ENCODE measurements at places on chromosomes 7 and 10.

- no peak for DNase-seq
Observed at GRCh38 chr10:53088961-53089360, 316.4 kb upstream of the MBL2 start.

DNA sequence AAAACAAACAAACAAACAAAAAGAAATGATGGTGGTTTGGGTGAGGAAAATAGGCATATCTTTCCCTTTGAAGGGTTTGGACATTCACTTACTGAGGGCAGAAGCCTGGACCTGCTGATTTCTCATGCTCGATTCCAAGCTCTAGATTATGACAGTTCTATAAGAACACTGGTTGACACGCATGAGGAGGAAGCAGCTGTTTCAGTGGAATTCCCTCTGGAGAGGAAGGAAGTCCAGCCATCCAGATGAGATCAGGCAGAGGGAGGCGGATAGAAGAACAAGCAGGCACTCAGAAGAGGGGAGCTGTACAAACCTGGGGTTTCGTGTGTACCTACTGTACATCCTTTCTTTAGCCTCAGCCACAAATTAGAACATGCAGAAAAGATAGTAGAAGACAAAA is 691.9 kb downstream of the INHBA start:
- no peak for DNase-seq

- no peak for DNase-seq
Observed at GRCh38 chr7:83613232-83613631, 35.7 kb downstream of the SEMA3E start.

GRCh38 chr7:16399265-16399831 is 22.0 kb downstream of the CRPPA start:
- DNase-seq: no peak

- DNase-seq: no peak
Observed at GRCh38 chr7:116708248-116708647, 36.3 kb downstream of the MET start.

DNA sequence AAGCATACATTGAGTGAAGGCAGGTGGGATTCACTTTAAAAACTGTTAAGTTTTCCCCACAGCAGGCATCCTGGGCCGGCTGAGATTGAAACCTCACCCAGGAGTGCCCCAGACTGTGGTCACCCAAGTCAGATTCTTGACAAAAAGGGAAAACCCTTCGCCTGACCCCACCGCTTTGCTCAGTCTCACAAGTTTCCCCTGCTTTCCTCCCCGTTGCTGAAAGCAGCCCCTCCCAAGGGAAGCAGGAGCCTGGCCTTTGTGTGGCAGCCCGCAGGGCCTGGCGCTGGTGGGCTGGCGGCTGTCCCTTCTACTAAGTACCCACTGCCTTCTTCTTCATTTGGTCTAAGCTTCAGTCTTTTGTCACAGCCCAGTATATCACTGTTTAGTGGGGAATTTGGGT is 16.0 kb downstream of the RNF32 start:
- DNase-seq: no peak

DNA sequence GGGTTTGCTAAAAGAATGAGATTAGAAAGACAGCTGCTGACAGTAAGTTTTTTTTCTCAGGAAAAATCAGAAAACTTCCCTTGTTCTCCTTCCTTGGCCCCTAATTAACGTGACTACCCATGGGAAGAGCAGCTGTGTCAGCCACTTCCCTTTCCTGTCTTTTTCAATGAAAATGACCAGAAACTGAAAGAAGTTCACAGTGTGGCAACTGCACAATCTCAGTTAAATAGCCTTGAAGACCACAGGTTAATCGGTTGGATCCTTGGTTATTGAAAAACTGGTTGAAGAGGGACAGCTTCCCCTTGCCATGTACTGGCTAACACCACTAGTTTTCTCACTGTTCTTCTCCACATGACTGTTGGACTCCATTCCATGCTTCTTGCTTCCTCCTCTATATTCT is 148.8 kb upstream of the AGR3 start:
- DNase-seq: no peak

DNA sequence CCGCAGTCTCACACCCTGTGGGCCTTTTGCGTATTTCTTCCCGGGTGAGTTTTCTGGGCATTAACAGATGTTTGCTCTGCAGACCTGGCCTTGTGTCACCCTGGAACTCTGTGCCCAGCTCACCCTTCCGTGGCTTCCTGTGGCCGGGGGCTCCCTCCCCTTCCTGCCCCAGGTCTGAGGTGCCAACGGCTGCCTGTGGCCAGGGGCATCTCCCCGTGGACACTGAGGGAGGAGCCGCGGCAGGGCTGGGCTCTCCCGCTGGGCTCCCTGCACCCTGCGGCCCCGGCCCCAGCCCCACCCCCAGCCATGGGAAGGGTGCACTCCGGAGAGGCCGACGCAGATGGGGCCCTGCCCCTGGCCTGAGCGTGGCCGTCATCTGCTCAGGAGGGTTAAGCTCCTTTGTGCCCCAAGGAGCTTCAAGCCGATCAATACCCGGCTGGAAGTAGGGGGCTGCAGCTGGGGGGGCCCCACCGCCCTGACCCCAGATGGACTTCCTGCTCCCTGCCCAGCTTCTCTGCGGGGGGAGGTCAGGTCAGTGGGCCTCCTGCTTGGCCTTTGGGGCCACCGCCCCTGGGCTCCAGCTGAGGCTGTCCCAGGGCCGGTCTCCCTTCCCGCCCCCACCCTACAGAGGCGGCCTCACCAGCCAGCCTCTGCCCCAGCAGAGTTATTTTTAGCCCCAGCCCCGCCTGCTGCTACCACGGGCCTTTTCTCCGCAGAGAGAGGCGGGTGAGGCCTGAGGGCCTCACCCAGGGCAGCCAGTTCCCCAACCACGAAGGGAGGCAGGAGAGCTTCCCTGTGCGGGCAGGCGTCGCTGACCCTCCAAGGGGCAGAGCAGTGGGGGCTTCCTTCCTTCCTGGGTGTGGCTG is 24.2 kb downstream of the PWWP2B start:
- DNase-seq: no peak

GRCh38 chr7:26858735-26859134 is 5.7 kb downstream of the SKAP2 start:
- no peak for DNase-seq

DNA sequence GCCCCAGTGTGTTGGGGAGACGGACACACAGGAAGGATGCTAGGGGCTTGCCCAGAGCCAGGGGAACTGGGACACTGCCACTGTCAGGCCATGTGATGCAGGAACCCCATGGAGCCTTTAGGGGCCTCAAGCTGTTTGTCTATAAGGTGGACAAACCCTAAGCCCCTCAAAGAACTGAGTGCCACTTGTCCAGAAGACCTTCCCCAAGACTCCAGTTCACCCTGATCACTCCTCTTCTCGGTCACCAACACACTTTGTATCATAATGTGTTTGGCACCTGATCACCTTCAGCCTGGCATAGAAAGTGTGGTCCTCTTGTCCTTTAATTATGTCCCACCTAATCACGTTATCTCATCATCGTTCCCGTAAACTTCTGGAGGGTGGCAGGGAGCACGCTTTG is 700 bp downstream of the H2BK1 start:
- DNase-seq: no peak

GRCh38 chr10:90407131-90407530 is 450.7 kb downstream of the HTR7 start:
- DNase-seq: no peak

DNA sequence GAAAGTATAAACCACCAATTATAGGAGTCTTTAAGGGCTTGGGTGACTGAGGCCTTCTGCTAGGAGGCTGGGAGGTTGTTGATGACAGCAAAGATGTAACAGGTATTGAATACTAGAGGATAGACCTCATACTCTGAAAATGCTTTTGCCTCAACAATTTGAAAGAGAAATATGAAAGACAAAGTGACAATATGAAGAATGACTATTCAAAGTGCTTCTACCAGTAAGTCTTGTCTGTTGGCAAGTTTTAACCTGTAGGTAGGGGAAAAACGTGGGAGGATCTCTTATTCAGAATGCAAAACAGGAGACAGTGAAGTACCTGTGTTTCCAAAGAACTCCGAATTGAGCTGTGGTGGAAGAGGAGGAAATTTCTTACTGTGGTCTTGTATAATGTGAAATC is 38.2 kb downstream of the GBF1 start:
- DNase-seq: no peak

GRCh38 chr10:125982260-125982948 is 86.0 kb downstream of the FANK1 start:
- DNase-seq: peak; percentile 40

DNA sequence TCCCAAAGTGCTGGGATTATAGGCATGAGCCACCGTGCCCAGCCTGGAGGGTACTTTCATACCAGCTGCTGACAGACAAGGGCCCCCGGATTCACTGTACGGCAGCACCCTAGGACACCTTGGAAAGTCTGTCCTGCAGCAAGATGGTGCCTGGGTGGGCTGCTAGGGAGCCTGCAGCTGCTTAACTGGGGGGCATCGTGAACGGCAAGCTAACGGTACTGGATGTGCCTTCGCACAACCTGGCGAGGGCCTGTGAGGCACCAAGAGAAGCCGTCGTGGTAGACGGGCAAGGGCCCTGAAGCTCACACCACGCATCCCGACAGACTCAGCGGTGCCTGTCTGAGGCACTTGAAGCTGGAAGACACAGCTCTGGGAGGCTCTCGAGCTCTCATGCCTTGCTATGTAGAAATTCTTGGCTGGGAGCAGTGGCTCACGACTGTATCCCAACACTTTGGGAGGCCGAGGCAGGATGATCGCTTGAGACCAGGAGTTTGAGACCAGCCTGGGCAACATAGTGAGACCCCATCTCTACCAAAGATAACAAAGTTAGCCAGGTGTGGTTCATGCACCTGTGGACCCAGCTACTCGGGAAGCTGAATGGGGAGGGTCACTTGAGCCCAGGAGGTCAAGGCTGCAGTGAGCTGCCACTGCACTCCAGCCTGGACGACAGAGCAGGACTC is 9.4 kb downstream of the BRAT1 start:
- DNase-seq: no peak

GRCh38 chr7:127828843-127829500 is 177.0 kb downstream of the SND1 start:
- DNase-seq: no peak

DNA sequence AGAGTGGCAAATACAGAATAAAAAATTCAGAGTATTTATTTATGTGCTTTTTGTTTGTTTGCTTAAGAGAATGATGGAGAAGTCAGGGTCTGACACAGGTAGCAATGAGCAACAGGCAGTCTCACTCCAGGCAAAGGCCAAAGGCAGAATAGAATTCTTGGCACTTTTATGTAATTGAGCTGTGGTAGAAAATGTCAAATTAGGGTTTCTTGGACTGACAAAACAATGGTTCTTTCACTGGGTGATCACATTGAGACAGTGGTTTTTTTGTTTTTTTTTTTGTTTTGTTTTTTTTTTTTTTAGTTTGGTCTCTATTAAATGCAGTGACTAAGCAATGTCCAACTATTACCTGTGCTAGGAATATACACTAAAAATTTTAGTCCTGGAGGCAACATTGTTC is 27.4 kb downstream of the POM121L12 start:
- no peak for DNase-seq

GRCh38 chr7:111091593-111092358 is 849 bp downstream of the LRRN3 start:
- peak; percentile 27 for DNase-seq

DNA sequence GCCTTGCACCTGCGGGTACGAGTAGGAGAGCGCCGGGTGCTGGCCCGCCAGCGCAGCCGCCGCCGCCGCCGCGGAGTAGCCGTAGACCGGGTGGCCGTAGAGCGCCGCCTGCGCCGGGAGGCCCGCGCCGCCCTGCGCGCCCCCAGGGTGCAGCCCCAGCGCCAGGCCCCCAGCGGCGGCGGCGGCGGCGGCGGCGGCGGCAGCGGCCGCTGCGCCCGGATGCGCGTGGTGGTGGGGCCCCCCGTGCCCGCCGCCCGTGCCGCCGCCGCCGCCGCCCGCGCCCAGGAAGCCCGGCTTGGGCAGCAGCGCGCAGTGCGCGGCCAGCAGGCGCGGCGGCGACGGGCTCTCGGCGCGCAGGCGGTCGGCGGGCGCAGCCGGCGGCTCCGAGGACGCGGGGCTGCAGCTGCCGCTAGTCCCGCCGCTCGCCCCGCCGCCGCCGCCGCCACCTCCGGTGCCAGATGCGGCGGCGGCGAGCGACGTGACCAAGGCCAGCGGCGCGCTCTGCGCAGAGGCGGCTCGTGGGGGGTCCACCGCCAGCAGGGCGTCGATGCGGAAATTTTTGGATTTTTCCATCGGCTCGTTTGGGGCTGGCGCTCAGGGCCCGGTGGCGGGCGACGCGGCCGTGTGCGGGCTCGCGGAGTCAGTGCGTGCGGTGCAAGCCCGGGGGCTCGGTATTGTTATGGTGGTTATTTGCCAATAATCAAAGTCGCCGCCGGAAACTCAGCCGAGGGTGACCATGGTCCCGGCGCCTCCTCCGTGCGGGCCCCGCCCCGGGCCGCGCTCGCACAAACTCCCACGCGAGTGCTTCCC is 480 bp downstream of the MNX1 start:
- DNase-seq: no peak

- DNase-seq: no peak
Observed at GRCh38 chr10:42952931-42953683, 123.8 kb upstream of the RET start.

DNA sequence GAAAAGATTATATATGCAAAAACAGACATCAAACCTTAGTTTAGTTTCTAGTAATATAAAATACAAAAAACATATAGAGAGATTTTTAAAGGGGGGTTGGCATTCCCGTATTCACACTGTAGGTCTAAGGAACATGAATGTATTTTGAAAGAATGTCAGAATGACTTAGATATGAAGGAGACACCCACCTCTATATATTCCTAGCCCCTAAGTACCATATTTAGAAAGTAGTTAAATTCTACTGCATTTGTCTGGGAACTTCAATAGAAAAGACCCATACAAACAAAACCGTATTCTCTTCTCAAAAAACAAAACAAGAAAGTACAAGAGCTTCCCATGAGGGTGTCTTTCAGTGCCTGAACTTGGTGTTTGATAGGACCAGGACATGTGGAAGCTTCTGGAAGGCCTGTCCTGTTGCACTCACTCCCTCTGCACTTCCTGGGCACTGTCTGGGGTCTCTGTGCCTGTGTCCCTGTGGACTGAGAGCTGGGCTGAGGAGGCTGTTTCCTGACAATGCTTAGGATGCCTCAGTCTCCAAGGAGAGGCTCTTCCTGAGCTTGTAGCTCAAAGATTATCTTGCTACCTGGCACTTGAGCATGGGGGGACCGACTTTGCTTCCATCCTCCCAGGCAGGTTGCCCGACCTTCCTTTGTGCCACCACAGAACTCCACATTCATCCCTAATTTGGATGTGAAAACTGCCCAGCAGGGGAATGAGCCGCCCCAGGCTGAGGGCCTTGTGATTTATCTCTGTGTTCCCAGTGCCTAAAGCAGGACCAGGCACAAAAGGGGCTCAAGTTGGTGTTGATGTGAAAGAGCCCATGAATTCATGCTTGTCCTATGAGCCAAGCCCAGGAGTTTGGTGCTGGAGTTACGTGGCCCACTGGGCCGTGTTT is 44.4 kb upstream of the KLF6 start:
- DNase-seq: no peak

GRCh38 chr10:63467841-63468240 is 2.1 kb upstream of the JMJD1C start:
- peak; percentile 39 for DNase-seq
